Immature natural killer cell (primary cell): ENCODE measurements at places on chromosomes 13 and 19.
A peak's percentile ranks its signal among the peaks of the same experiment; 100 is the strongest.

DNA sequence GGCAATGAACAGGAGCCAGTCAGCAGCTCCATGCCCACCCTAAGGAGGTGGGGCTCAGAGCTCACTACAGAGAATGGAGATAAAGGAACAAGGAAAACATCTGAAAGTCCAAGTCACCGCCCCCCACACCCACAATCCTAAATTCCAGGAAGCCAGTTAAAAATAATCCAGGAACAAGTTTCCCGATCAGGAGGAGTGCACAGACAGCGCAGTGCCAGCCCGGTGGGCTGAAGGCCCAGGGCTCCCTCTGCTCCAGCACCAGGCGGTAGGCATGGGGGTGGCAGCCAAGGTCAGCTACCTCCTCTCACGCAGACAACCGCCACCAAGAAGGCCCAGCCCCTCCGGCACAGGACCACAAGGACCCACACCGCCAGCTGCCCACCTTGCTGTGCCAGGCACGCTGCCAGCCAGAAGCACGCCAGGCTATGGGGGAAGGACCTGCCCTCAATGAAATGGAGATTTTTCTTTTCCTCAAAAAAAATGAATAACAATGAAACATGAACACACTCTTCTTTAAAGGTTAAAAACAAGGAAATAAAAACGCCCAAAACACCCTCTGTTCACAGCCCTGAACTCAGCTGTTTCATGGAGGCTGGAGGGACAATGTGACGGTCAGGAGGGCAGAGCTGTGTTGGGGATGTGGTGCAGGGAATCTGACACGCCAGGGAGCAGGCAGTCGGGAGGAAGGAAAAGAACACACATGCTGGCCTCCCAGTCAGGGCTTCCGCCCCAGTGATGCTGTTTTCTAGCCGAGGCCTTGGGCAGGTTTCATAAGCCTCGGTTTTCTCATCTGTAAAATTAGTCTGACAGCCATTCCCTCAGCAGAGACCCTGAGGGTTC lies 11.0 kb downstream of the STK24 start:
- H3K27ac ChIP-seq, result peak overlapping the region; percentile 40
- H3K36me3 ChIP-seq, result no peaks in the 10 kb centered on the region
- H3K4me3 ChIP-seq, result no peak overlapping the region
- peaks cover 92% of the 10 kb centered on the region for H3K4me1 ChIP-seq

- DNase-seq, result no peak
- no peaks in the 10 kb centered on the region for H3K4me1 ChIP-seq
- H3K27ac ChIP-seq, result no peak overlapping the region
- H3K4me3 ChIP-seq, result no peak overlapping the region
- no peaks in the 10 kb centered on the region for H3K36me3 ChIP-seq
These were observed 150.1 kb downstream of the OXGR1 start for GRCh38 chr13:96844195-96844594.

GRCh38 chr13:100798739-100799361 lies 124.3 kb upstream of the TMTC4 start:
- no peaks in the 10 kb centered on the region for H3K4me1 ChIP-seq
- H3K36me3 ChIP-seq, result no peaks in the 10 kb centered on the region
- no peak for DNase-seq
- no peak overlapping the region for H3K4me3 ChIP-seq
- peaks cover 2% of the 10 kb centered on the region for H3K27me3 ChIP-seq
- H3K27ac ChIP-seq, result no peak overlapping the region

- H3K4me3 ChIP-seq, result no peak overlapping the region
- H3K27me3 ChIP-seq, result no peaks in the 10 kb centered on the region
- no peak overlapping the region for H3K27ac ChIP-seq
- no peaks in the 10 kb centered on the region for H3K4me1 ChIP-seq
These were observed 550.7 kb upstream of the SLITRK5 start for GRCh38 chr13:87120476-87120875.

DNA sequence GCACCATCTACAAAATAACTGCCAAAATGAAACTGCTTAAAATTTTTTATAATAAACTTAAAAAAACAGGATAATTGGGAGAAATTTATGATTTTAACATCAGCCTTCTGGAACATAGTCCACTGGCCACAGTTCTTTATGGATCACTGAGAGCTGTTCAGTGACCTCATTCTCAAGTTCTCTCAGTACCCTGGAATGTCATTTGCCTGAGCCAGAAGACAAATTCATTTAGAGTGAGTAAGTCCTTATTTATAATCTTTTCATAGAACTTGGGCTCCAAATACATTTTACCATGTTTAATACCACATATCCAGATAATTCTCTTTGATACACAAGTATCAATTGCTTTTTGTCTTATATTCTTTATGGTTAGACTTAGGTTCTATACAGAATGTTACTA lies 87.6 kb downstream of the CAB39L start:
- DNase-seq, result no peak
- no peaks in the 10 kb centered on the region for H3K4me1 ChIP-seq
- H3K27ac ChIP-seq, result no peak overlapping the region
- no peak overlapping the region for H3K4me3 ChIP-seq

DNA sequence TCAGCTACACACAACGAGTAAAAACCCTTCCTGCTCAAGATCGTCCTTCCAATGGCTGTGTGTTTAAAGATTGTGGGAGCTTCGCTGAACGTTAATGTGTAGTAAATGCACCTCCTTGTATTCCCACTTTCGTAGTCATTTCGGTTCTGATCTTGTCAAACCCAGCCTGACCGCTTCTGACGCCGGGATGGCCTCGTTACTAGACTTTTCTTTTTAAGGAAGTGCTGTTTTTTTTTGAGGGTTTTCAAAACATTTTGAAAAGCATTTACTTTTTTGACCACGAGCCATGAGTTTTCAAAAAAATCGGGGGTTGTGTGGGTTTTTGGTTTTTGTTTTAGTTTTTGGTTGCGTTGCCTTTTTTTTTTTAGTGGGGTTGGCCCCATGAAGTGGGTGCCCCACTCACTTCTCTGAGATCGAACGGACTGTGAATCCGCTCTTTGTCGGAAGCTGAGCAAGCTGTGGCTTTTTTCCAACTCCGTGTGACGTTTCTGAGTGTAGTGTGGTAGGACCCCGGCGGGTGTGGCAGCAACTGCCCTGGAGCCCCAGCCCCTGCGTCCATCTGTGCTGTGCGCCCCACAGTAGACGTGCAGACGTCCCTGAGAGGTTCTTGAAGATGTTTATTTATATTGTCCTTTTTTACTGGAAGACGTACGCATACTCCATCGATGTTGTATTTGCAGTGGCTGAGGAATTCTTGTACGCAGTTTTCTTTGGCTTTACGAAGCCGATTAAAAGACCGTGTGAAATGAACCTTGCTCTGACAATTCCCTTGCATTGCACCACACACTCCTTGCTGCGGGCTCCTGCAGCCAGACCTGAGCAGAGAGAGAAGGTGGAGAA lies 2.7 kb upstream of the FAM174C start:
- DNase-seq, result no peak
- peaks cover 42% of the 10 kb centered on the region for H3K27me3 ChIP-seq
- peak overlapping the region; percentile 71 for H3K27ac ChIP-seq
- peak overlapping the region; percentile 56 for H3K4me3 ChIP-seq
- peaks cover 13% of the 10 kb centered on the region for H3K36me3 ChIP-seq
- H3K4me1 ChIP-seq, result peaks cover 58% of the 10 kb centered on the region

GRCh38 chr19:48175578-48175977 lies 5.1 kb downstream of the ZSWIM9 start:
- peaks cover 10% of the 10 kb centered on the region for H3K4me1 ChIP-seq
- no peak overlapping the region for H3K4me3 ChIP-seq
- H3K36me3 ChIP-seq, result peaks cover 10% of the 10 kb centered on the region
- no peak for DNase-seq
- no peaks in the 10 kb centered on the region for H3K27me3 ChIP-seq

DNA sequence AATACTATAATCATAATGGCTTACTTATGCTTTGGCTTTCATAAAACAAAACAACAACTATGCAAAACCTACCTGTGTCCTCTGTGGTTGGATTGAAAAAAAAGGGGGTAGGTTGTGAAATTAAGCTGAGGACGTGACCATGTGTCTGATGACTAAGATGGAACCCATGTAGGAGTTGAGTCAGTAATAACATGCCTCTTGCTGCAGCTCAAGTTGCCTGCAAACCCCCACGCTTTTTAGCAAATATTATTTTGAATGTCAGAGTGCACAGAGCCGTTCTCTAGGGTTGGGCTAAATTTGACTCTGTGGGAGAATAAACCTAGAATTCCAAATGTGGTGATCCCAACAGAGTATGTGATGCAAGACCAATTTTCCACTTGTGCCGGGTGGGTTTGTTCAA lies 209.3 kb downstream of the KCNRG start:
- no peaks in the 10 kb centered on the region for H3K36me3 ChIP-seq
- H3K4me1 ChIP-seq, result peaks cover 2% of the 10 kb centered on the region
- DNase-seq, result no peak

GRCh38 chr19:23075031-23075733 lies 41.6 kb upstream of the ZNF730 start:
- peak; percentile 5 for DNase-seq
- H3K4me3 ChIP-seq, result peak overlapping the region; percentile 62

DNA sequence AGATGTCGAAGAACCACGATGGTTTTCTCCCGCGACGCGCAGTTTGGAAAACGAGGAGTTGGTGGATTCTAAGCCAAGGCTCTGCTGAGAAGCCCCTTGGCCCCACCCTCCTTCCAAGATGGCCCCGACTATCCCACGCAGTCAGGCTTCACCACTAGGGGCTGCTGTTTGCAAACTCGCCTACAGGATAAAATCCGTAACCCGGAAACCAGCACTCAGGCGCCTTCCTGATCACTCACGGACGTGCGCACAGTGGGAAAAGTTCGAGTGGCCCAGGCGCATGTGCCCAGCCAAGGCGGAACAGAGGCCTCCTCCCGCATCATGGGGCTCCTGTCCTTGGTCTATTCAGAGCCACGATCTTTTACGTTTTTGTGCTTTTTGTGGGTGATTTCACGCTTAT lies 19.2 kb upstream of the UQCR11 start:
- no peak overlapping the region for H3K4me3 ChIP-seq
- peaks cover 4% of the 10 kb centered on the region for H3K36me3 ChIP-seq
- H3K27ac ChIP-seq, result peak overlapping the region; percentile 12
- peak; percentile 18 for DNase-seq

DNA sequence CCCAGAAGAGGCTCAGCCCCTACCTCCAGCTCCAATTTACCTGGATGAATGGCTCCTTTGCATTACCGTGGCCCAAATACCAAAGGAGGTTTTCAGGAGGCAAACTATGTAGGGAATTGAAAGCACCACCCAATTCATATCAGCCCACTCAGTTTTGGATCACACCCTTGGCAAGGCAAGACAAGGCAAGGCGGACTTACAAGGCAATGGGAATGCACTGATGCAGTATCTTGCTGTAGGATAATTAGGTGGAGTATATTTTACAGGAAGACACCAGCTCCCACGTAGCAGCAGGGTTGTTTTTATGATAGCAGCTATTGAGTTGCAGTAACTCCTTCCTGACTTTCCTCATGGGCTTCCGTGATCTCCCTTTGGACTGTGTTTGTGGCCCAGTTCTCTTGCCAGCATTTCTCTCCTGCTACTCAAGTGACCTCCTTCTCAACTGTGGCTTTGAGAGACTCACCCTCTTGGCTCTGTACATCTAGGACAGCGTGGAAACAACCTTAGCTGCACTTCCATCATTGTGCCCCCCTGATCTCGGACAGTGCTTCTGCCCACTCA lies 935.9 kb downstream of the EFNB2 start:
- no peaks in the 10 kb centered on the region for H3K4me1 ChIP-seq
- H3K27me3 ChIP-seq, result no peaks in the 10 kb centered on the region
- H3K27ac ChIP-seq, result no peak overlapping the region
- H3K4me3 ChIP-seq, result no peak overlapping the region

- H3K36me3 ChIP-seq, result no peaks in the 10 kb centered on the region
- H3K27ac ChIP-seq, result no peak overlapping the region
- peaks cover 6% of the 10 kb centered on the region for H3K27me3 ChIP-seq
- H3K4me1 ChIP-seq, result peaks cover 27% of the 10 kb centered on the region
- no peak for DNase-seq
- no peak overlapping the region for H3K4me3 ChIP-seq
These were observed 23.3 kb upstream of the BCL3 start for GRCh38 chr19:44725251-44725650.

DNA sequence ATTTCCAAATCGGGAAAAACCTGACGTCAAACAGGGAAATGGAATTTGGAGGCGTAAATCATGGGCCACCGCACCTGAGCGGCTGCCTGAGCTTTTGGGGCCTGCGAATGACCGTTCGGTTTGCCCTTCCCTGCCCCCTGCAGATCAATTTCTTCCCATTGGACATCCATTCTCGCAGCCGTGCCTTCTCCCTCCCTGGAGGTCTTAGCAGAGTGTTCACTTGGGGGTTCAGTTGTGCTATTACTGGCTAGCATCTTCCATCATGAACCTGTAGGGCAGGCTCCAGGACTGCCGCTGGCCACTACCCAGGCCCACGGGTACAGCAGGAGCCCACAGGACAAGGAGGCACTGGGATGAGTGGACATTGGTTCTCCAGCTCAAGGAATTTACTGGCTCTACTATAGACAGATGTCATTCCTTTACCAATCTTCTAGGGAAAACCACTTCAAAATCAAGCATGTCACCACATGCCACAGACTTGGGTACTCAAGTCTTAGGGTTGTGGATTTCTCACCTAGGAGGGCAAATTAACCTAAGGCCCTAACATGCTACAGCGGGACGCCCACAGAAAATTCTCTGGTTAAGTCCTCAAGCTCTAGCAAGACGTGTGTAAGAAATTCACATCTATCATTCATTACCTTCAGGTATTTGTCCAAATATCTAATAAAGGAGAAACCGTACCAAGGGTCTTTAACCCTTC lies 75.5 kb downstream of the COL4A1 start:
- no peaks in the 10 kb centered on the region for H3K36me3 ChIP-seq
- H3K4me1 ChIP-seq, result no peaks in the 10 kb centered on the region
- no peak overlapping the region for H3K4me3 ChIP-seq
- H3K27me3 ChIP-seq, result peaks cover 6% of the 10 kb centered on the region
- no peak overlapping the region for H3K27ac ChIP-seq

DNA sequence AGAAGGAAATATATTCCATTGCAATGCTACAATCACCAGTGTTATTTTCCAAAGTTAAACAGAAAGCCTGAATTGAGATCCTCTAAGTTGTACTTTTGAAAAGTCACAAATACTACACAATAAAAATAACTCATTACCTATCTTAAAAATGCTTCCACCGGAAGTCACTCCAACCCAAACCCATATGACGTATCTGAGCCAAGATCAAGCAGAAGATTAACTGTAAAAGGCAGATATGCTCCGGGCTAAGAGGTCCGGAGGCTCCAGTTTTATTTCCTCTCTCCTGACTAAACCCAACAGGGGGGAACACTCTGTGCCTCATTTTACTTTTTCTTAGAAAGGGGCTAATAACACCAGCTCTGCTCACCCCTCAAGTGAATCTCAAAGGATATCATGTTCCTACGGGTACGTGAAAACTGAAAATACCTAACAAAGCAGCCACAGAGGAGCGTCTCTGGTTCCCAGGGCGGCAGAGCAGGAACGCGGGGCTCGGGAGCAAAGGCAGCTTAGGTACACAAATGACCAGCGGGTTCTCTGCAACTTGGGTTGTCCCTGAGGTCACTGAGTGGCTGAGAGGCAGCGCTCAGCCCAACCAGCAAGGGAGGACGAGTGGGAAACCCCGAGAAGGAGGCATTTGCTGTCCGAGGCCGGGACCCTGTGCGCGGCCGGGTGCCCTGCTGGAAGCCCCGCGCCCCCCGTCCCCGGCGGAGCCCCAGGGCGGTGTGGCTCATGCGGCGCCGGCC lies 750 bp downstream of the RAB20 start:
- peak overlapping the region; percentile 84 for H3K4me3 ChIP-seq
- H3K27ac ChIP-seq, result no peak overlapping the region
- H3K36me3 ChIP-seq, result no peaks in the 10 kb centered on the region
